HFFc6 (cell line): ENCODE measurements at places on chromosomes 7 and 10. TPM values are rescaled to one million over a fixed set of nuclear protein-coding genes. Genes with fewer than 3 reads are reported as not detected.

DNA sequence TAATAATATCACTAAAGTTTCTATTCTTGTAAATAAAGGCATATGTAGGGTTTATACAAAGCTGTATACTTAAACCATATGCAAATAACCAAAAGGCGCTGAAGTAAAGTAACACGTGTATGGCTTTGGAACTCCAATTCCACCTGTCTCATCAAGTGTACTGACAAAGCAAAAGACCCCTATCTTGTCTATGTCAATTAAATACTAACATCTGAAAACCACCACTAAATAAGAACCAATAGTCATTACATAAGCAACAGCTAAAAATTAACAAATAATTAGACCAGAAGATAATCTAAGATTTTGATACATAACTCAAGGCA is 93.9 kb downstream of the KMT2C start:
- no peak for DNase-seq

GRCh38 chr7:89012016-89012415 is 216.5 kb upstream of the TEX47 start:
- DNase-seq: no peak

DNA sequence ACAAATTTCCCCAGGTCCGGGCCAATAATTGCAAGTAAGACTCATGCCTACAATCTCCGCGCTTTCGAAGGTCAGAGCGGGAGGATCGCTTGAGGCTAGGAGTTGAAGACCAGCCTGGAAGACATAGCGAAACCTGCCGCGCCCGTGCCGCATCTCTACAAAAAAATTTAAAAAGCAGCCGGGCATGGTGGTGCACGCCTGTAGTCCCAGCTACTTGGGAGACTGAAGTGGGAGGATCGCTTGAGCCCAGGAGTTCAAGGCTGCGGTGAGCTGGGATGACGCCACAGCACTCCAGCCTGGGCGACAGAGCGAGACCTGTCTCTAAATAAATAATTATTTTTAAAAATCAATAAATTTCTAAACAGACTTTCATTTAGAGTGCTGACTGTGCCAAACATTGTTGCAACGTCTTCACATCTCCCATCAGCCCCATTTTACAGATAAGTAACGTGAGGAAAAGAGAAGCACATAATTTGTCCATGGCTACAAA is 494 bp upstream of the CFAP43 start:
- no peak for DNase-seq

GRCh38 chr10:106396192-106396591 is 768.3 kb downstream of the SORCS1 start:
- DNase-seq: no peak

DNA sequence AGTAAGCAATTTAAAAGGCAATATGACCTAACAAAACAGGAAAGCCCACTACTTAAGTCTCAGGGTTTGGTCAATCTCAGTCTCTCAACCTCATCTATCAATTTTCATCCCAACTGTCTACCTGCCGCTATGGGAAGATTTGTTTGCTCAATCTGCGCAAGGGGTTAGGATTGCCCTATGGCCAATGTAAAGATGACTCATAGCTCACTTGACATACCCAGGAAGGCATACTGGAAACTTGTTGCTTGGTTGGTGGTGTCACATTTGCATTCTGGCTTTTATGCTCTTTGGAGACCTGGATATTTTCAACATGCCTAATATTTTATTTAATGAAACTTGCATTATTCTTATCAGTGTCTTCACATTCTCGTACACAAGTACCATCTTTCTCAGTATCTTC is 78.1 kb upstream of the TMEM196 start:
- DNase-seq: no peak

DNA sequence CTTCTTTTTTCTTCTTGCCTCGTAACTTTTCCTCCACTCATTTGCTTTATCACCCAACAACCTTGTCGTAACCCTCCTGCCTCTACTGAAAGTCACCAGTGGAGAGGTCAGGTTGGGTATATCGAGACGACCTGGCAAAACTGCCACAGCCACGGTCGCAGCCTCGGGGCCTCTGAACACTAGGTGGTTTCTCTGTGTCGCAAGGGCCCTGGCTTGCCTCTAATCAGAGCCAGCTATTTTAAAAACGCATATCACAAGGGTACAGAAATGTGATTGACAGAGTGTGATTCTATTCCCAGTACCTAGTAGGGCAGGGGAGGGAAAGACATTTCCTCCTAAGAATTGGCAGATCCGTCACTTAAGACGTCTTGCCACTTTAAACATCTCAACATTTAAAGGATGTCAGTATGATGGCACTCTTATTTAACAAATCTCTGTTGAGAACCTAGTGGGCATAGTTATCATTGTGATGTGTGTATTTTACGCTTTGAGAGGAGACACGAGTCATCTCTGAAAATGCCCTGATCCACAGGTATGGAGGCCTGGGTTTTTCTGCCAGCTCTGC is 197.5 kb downstream of the ARHGAP21 start:
- DNase-seq: no peak

DNA sequence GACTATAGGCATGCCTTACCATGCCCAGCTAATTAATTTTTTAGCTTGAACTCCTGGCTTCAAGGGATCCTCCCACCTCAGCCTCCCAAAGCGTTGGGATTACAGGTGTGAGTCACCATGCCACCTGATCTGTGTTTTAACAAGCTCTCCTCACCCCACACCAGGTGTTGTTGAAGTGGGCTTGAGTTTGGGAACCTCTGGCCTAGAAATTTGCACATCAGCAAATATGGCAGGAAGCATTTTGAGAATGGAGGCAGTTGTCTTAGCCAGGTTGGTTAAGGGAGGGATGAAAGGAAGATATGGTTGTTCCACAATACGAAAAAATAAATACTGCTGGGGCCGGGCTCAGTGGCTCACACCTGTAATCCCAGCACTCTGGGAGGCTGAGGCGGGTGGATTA is 433.1 kb downstream of the TYW1 start:
- no peak for DNase-seq

DNA sequence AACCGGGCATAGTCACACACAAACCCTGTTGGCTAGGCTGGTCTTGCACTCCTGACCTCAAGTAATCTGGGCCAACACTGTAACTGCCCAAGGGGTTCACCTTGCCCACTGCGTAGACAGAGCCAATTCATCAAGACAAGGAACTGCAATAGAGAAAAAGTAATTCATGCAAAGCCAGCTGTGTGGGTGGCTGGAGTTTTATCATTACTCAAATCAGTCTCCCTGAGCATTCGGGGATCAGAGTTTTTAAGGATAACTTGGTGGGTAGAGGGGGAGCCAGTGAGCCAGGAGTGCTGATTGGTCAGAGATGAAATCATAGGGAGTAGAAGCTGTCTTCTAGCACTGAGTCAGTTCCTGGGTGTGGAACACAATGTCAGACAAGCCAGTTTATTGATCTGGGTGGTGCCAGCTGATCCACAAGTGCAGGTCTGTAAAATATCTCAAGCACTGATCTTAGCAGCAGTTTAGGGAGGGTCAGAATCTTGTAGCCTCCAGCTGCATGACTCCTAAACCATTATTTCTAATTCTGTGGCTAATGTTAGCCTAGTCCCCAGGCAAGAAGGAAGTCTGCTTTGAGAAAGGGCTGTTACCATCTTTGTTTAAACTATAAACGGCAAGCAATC is 15.6 kb upstream of the FXYD4 start:
- peak; percentile 57 for DNase-seq

Gene CC2D2B
- not detected in 2 replicates for total RNA-seq

Gene HOXA2
- total RNA-seq: not detected in 2 replicates

Gene ADO
- total RNA-seq: 15.6 to 20.2 TPM (median 16.8 TPM) in 3 replicates

Gene MSMB
- not detected in 3 replicates for total RNA-seq

Gene ACTL6B
- total RNA-seq: not detected in 3 replicates
